ENCODE measurements at places on chromosomes 5 and 9. TPM values are rescaled to one million over a fixed set of nuclear protein-coding genes. Genes with fewer than 3 reads are reported as not detected.

The CTXN3 gene
- total RNA-seq = not detected

The GLRA1 gene
- 0.22 TPM for total RNA-seq

The PTCH1 gene
- 104 TPM for total RNA-seq

The TUBB4B gene
- total RNA-seq = 192 TPM

The STKLD1 gene
- total RNA-seq = 2.6 TPM

The PDE8B gene
- total RNA-seq = 1.1 TPM

The AHRR gene
- 2.0 TPM for total RNA-seq

The CAPSL gene
- not detected for total RNA-seq

The FOXD4 gene
- 0.76 TPM for total RNA-seq

The RELL2 gene
- 12.6 TPM for total RNA-seq

The ELP1 gene
- 51.9 TPM for total RNA-seq

The GPRIN1 gene
- 72.3 TPM for total RNA-seq

The ADCY2 gene
- 3.8 TPM for total RNA-seq

The GABBR2 gene
- total RNA-seq = 116 TPM

The DIAPH1 gene
- total RNA-seq = 51.6 TPM

The CATSPER3 gene
- total RNA-seq = 0.54 TPM

The OMD gene
- total RNA-seq = not detected

The HAVCR2 gene
- not detected for total RNA-seq

The TAF11L14 gene
- total RNA-seq = not detected

The FGF18 gene
- 26.3 TPM for total RNA-seq

The BAAT gene
- total RNA-seq = 0.54 TPM

The ARSI gene
- not detected for total RNA-seq

The LCN12 gene
- total RNA-seq = 2.9 TPM

The BTF3 gene
- 347 TPM for total RNA-seq

The FCHO2 gene
- 13.3 TPM for total RNA-seq

The MARCOL gene
- not detected for total RNA-seq

The ACTBL2 gene
- total RNA-seq = not detected

The POU5F2 gene
- 1.5 TPM for total RNA-seq

The IFNB1 gene
- not detected for total RNA-seq

The PCDHGB5 gene
- total RNA-seq = 9.3 TPM

The ESM1 gene
- total RNA-seq = not detected

The GRIN3A gene
- 0.15 TPM for total RNA-seq

The ACTL7B gene
- not detected for total RNA-seq
